SK-N-MC (cell line): ENCODE measurements at places on chromosomes 1 and 21.

- DNase-seq, result no peak
Measured at GRCh38 chr1:29209173-29209572, 21.6 kb downstream of the MECR start.

DNA sequence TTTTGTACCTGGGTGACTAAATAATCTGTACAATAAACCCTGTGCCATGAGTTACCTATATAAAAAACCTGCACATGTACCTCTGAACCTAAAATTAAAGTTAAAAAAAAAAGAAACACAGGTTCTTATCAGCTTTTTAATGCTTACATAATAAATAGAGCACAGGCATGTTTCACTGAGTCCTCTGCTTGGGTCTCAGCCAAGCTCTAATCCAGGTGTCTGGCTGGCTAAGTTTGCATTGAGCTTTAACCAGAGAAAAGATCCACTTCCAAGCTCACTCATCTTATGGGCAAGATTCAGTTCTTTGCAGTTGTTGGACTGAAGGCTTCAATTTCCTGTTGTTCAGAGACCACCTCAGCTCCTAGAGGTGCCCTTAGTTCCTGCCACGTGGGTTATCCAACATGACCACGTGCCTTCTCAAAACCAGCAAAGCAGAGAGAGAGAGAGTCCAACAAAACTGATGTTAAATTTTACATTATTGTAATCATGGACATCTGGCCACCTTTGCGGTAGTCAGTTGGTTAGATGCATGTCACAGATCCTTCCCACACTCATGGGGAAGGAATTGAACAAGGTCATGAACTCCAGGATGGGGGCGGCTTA lies 68.2 kb upstream of the TMPRSS2 start:
- DNase-seq, result no peak

DNA sequence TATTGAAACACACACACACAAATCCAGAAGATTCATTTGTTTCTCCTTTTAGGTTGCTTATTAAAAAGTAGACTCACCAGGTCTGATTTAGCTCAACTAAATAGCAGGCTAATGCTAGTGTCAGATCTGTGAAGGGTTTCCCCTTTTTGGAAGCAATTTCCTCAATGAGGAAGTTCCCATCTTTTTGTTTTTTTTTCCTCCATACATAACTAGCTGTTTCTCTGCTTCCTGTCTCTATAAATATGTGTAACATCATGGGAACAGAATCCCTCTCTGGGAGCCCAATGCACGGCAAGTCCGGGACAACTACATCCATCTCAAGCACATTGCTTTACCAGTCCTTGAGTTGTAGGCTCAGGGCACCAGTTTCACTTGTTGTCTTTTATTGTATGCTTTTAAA lies 1421.1 kb downstream of the PLA2G4A start:
- no peak for DNase-seq

DNA sequence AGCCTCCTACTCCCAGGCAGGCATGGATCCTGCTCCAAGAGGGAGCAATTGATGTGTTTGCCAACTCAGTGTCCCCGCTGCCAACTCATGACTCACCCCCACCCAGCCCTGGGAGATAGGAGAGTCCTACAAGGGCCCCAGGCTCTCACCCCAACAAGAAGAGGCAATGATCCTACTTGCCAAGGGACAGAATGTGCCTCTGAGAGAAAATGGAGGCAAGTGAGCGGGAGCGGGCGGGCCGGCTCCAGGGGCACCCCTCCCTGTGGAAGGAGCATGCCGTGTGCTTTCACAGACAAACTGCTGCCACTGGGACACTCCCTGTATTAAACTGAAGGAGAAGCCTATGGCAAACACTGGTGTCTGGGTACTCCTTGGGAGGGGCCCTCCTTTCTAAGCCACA lies 16.7 kb downstream of the PKP1 start:
- DNase-seq, result no peak

DNA sequence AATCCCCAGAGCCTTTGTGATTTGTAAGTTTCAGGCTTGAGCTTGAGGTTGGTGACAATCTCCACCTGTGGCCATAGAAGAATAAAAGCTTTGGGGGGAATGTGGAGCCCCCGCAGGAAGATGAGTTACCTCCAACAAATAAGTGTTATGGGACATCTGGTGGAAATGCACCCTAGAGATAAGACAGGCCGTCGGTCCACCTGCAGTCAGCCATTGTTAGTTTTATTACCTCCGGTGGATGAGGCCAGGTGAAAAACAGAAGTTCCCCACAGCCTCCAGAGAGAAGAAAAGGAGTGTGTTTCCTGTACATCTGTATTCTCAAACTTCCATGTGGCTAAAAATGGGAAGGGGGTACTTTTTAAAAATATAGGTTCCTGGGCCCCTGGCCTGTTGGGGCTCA lies 137.4 kb downstream of the KAZN start:
- DNase-seq, result no peak

DNA sequence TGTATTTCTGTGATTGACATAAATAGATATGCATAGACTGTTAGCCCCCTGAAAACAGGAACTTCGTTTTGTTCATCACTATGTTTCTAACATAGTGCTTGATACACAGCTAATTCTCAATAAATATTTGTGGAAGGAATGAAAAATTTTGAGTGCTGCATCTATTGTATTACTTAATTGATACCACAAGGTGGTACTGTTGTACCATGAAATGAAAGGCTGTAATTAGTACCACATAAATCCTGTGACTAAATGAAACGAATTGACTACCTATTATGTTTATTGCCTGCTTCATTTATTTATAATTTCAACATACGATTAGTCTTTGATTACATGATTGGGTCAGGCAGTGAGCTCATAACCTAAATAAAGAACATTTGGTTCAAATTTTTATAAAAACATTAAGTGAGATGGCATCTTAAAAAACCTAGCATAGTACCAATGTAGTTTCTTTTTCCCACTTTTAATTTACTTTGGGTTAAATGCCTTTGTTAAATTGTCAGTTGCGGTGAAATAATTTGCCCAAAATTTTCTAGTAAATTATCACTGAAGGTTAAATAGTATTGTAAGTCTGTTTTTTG lies 15.0 kb upstream of the TGFB2 start:
- no peak for DNase-seq

DNA sequence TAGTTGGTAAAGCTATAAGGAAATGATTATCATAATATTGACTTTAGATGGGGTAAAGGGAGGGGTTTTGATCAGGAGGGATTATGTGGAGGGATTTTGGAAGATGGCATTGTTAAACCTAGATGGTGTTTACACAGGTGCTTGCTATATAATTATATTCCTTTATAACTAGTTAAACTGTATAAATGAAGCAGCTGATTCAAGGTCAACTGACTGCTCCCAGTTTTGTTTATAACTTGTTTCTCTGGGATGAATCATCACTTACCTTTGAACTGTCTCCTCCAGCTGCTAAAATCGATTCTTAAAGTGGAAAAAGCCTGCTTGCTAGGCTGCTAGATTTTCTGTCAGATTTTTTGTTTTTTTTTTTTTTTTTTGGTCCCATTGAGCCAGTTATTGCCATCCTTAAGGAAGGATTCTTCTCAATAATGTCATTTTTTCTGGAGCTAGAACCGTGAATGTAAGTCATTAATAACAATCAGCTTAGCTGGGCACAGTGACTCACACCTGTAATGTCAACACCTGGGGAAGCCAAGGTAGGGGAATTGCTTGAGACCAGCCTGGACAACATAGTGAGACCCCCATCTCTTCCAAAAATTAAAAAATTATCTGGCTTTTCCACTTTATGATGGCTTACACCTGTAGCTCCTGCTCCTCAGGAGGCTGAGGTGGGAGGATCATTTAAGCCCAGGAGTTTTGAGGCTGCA lies 153.2 kb downstream of the PIK3R3 start:
- DNase-seq, result no peak

DNA sequence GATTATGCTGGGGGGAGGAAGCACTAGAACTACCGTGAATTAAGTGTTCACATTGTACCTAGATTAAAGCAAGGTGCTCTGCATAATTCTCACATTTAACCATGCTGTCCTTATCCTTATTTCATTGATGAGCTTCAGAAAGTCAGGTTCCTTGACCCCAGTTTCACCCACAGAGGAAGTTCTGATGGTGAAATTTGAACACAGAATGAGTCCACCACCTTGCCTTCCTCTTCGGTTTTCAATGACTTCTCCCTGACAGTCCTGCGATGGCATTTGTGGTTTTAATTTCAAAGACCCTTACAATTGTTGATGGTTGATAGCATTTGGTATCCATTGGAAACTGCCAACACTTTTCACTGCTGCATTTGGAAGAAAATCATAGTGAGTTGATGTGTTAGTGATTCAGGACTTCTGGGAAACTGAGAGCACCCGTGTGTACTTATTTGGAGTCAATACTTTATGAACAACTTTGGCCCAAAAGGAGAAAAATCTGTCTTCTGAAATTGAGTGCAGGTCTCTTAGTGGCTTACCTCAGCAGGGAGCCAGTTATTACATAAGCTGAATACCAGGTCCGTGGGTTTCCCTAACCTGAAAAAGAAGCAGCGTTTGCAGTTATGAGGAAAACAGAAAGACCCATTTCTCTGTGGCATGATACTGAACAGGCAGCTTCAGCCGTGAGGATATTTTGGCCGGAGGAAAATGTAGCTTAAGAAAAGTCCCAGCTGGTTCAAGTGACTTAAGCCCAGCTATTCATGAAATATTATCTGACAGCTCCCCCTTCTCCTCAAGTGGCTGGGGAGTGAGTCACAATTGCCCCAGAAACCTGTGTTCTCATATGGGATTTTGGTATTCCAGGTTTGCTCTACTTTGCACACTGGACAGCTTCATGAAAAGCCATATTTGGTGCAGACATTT lies 47.5 kb downstream of the ROR1 start:
- no peak for DNase-seq

DNA sequence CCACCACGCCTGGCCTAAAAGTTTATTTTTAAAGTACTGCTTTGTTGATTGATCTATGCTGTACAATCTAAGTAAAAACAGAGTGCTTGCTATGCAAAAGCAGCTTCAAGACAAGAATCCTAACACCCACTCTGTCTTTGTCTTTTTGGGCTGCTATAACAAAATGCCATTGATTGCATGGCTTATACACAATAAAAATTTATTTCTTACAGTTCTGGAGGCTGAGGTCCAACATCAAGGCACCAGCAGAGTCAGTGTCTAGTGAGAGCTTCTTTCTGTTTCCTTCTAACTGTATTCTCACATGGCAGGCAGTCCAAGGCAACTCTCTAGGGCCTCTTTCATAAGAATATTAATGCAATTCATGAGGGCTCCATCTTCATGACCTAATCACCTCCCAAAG lies 63.6 kb upstream of the GJA5 start:
- no peak for DNase-seq

- no peak for DNase-seq
Measured at GRCh38 chr21:10425856-10426255, 95.5 kb upstream of the TPTE start.

DNA sequence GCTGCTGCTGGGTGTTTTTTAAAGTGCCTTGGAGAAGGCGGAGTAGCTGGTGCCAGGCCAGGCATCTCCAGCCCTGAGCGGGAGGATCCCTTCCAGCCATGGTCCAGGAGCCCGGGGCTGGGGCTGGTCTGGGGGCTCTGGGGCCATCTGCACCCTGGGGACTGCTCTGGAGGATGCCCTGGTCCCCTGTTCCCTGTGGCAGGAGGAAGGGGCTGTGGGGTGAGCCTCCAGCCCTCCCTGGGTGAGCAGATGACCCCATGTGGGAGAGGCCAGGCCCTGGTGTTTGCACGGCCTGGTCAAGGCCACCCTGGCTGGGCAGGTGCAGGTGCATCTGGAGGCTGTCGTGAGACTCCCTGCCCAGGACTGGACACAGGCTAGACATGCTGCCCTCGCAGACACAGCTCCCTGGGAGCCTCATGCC lies 56.7 kb downstream of the SLX9 start:
- no peak for DNase-seq

GRCh38 chr1:101484689-101485338 lies 248.0 kb downstream of the S1PR1 start:
- no peak for DNase-seq

- DNase-seq, result no peak
Measured at GRCh38 chr1:119329541-119330461, 38.8 kb upstream of the HAO2 start.

DNA sequence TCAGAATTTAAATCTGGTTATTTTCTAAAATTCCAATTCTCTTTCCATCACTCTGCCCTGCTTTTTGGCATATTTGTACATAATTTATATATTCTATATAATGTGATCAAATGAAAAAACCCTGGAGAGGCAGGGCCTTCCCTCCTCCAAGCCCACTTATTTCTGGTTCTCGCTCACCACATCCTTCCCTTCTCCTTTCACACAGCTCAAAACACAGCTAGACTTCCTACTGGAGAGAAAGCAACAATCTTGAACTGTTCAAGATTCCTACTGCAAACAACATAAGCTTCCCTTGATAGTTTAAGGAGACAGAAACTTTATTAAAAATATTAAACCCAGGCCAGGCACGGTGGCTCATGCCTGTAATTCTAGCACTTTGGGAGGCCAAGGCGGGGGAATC lies 7.6 kb upstream of the AIM2 start:
- no peak for DNase-seq

GRCh38 chr1:162919034-162919433 lies 58.1 kb upstream of the CCDC190 start:
- no peak for DNase-seq

DNA sequence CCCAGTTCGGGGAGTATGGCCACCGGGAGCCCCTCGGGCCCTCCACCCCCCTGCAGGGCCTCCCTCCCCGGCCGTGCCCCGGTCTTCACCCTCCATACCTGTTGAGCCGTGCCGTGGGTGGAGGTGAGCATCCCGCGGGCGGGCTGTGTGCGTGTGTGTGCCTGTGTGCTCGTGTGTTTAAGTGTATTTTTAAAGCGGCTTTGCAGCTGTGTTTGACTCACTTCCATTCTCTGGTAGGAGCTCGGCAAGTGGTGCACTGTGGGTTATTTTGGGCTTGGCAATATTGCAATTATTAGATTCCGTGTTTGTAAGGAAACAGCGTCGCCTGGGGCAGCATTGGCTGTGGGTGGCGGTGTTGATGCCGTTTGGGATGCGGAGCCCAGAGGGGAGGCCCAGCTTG lies 20.3 kb upstream of the PLCH2 start:
- no peak for DNase-seq

GRCh38 chr1:204079608-204079999 lies 6.7 kb downstream of the SOX13 start:
- DNase-seq, result no peak

- DNase-seq, result no peak
Measured at GRCh38 chr1:199508653-199509052, 518.9 kb upstream of the NR5A2 start.

- DNase-seq, result no peak
Measured at GRCh38 chr1:160093624-160094290, 4.7 kb downstream of the IGSF8 start.

GRCh38 chr1:110713221-110713620 lies 38.5 kb upstream of the KCNA3 start:
- no peak for DNase-seq

- no peak for DNase-seq
Measured at GRCh38 chr1:203907901-203908300, 46.5 kb downstream of the SNRPE start.
